ENCODE measurements at places on chromosomes 1 and 21.
A peak's percentile ranks its signal among the peaks of the same experiment; 100 is the strongest.

GRCh38 chr1:245682638-245683628 is 528.1 kb downstream of the KIF26B start:
- DNase-seq = no peak

GRCh38 chr1:39346872-39347271 is 142.4 kb downstream of the MACF1 start:
- DNase-seq = no peak

DNA sequence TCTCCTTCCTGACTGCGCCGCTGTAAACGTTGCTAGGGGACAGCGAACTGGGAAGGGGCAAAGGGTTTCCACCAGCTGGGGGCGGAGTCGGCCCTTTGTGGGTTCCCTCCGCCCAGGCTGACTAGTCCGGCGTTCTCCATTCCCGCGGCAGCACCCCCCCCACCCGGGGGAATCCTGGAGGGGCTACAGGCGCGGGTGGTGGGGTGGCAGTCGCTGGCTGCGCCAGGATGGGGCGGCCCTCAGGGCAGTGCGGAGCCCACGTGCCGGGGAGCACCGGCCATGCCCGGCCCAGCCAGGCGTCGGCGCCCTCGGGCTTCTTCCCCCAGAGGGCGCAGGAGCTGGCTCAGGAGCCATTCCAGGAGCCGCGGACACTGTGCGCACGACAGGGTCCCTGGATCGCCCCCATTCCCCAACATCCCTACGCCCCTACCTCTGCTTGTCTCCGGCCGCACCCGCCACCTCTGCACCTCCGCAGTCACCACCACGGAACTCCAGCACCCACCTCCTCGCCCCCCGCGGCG is 476 bp downstream of the BATF3 start:
- peak; percentile 23 for DNase-seq

DNA sequence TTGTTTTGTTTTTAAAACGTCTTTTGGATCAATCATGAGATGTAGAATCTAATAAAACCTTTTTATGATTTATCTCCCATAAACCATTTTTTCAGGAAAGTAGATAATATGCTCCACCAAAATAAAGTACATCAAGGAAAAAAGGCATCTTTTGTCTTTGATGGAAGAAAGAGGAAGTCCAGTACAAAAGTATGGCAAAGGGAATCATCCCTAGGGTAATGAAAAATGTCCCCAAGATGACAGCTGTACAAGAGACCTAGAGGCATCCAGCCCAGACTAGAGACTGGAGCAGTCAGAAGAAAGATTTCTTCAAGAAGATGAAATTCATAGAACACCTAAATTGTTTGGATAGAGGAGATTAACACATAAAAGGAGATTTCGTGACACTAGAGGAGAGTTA is 32.3 kb upstream of the GFI1 start:
- no peak for DNase-seq

All from GDM1 (cell line).